ENCODE measurements at places on chromosomes 11 and 22.

DNA sequence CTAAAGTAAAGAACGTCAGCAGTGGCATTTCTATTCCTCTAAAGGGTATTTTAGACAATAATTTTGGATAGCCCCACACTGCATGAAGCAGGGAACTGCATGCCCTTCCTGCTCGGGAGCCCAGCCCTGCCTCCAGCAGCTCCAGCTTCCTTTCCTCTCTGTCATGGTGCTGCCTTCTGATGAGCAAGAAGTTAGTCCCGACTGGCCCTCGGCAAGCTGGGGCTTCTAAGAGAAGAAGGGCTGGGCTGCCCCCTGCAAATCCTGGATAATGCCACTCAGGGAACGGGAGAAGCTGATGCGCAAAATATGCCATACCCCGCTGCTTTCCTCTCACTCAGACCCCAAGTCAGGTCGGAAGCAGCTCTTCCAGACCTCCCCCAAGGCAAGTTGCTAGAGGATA, 296.4 kb downstream of the ETS1 start:
- DNase-seq: no peak

- no peak for DNase-seq
These were observed 57.6 kb upstream of the B3GAT1 start for GRCh38 chr11:134469627-134470026.

DNA sequence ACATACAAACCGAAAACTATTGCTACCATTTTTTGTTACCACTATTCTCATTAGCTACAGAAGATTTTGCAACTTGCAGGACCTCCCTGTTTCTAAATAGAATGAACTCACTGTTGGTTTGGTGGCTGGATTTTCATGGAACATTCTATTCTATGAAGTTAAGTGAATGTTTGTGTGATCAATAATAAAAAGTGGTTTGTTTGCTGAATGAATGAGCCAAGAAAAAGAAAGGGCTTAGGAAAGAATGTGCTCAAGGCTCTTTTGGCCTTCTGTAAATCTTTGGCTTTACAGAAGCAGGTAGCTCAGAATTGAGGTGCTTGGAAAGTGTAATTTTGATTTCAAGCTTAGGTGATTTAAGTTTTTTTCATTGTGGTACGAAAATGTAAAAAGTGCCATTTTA, 5.9 kb upstream of the SCGB1D2 start:
- DNase-seq: no peak

DNA sequence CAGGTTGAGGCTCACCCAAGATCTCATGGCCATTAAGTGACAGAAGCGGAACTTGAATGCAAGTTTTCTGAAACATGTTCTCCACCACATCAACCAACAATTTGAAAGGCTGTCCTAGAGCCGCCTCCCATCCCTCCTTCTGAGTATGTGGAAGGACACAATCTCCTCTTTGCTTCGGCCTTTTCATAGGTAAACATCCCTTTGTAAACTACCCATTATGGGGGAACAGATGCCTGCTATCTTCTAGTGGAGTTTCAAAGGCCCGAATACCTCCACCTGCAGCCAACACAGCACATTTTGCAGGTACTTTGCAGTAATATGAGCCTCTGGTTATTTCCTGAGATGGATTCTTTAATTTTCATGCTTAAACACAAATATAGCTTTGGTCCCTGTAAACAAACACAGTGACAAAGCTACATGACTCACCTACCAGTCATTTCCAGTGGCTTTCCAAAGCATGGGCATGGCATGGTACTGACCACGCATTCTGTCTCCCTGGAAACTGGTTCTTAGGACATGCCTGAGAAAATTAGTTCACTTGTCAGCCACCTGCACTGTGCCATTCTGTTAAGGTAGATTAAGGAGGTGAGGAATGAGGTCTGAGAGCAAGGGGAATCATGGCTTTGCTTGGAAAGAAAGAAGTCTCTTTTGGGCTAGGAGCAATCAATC, 60.2 kb downstream of the EHF start:
- DNase-seq: peak; percentile 61

DNA sequence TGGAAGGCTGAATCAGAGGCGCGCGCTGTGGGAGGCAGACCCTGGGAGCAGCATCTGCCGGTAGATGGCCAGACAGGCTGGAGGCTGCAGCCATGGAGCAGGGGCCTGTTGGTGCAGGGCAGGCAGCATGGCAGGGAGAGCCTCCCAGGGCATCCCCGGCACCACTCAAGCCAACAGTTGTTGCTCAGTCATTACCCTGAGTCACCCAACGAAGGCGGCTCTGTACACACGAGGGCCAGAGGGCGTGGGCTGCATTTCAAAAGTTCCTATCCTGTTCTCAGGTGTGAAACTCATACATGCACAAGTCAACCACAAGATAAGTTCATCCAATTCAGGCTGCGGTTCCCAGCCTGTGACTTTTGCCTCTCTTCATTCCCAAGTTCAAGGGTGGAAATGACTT, 2.6 kb downstream of the ANO1 start:
- no peak for DNase-seq

All from AG20443 (cell line).